ENCODE measurements at places on chromosomes 4 and X. TPM values are rescaled to one million over a fixed set of nuclear protein-coding genes. Genes with fewer than 3 reads are reported as not detected.
A peak's percentile ranks its signal among the peaks of the same experiment; 100 is the strongest.

GRCh38 chr4:121734571-121734970, 30.4 kb downstream of the SMIM43 start:
- DNase-seq = no peak

DNA sequence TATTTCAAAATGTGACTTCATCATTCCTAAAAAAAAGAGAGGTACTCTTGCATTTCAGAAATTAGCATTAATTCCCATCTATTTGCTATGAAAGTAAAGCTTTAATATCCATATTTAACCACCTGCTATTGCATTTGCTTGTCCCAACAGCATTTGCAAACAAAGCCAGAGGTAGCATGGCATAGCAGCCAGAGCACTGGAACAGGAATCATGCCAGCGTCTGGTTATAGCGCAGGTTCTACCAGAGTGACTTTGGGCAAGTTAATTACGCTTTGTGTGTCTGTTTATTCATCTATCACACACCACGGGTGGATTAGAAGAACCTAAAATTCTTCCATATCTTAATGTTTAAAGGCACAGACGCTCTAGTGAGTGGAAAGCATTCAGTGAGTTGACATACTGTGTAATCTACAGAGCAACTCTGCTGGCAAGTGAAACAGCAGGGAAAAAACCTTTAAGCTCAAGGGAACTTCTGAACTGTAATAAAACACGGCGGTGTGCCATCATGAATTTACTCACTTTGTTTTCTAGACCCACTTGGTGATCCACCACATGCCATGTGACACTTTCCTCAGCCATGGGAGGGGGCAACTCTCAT, 76.6 kb upstream of the QRFPR start:
- no peak for DNase-seq

GRCh38 chr4:95092766-95093165, 335.0 kb downstream of the BMPR1B start:
- DNase-seq = no peak

DNA sequence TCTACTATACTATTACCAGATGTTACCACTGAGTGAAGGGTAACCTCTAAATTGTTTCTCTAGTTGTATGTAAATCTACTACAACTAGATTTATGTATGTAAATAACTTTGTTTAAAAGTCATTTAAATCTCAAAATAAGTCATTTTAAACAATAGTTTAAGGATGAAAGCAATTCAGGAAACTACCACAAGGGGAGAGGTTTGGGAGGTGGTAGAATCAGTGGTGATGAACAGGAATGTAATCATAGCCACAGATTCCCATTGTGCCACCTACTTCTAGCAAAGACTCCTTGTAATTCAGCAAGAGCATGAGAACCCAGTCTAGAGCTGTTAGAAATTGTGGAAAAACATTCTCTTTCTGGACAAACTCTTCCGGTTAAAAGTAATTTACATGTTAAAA, 234.6 kb downstream of the SLC7A11 start:
- DNase-seq = no peak

DNA sequence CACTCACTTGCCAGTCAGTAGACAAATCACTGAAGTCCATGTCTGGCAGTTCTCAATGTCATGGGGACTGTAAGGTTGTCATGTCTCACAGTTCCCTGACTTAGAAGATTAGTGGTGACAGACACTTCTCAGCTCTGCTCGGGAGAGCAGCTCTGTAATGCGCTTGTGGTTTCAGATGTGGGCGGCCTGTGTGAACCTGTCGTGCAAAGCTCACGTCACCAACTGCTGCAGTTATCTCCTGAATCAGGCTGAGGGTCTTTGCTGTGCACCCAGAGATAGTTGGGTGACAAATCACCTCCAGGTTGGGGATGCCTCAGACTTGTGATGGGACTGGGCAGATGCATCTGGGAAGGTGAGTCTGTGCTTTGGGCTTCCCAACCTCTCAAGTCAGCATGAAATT, at the start of gene IL9R:
Gene IL9R, plus strand, starts transcription at position 261 of the 400 bp plus-strand sequence. Its CDS starts 64 bp downstream, at position 325.
- peak; percentile 74 for DNase-seq

DNA sequence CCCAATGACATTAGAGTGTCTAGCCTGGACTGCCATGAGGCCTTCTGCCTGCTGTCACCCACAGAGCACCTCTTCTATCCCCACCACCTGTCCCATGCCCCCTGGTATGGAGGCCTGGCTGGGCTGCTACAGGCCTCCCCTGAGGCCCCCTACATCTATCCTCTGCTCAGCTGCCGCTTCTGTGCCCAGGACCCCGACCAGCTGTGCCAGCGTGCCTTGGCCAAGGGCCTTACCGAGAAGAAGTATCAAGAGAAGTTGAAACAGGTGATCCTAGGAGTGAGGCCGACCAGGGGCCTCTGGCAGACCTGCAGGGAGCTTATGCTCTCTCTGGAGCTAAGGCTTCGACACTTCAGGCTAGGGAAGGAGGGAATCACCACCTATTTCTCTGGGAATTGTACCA, 21.7 kb upstream of the TECRL start:
- no peak for DNase-seq

- no peak for DNase-seq
Measured at GRCh38 chrX:135489542-135489941, 30.9 kb upstream of the INTS6L start.

DNA sequence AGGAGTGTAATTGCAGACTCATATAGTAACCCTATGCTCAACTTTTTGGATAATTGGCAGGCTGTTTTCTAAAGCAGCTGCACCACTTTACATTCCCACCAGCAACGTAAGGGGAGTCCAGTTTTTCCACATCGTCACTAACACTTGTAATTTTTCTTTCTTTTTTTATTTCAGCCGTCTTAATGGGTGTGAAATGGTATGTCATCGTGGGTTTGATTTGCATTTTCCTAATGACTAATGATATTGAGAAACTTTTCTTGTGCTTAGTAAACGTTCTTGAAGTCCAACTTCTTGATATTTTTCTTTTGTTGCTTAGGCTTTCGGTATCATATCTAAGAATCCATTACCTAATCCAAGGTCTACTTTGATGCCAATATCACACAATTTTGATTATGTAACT, 95.3 kb upstream of the IL1RAPL1 start:
- DNase-seq = no peak

DNA sequence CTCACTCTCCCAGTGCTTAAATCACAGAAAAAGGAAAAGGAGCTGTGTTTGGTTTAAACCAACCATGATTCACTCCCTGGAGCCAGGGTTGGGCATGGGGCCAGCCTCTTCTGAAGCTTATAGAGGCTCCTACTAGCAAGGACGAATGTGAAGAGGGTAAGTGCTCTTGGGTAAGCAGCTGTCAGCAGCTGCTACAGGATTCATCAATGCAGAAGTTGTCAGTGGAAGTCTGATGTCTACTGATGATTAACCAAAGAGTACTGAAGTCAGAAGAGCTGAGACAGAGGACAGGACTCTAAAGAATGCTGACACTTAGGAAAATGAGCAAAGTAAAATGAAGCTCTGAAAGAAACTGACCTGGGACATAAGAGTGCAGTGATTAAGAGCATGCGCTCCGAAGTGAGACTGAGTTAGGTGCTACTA, 32.7 kb upstream of the JADE1 start:
- no peak for DNase-seq

- no peak for DNase-seq
Measured at GRCh38 chr4:6195602-6196319, 4.6 kb downstream of the JAKMIP1 start.

DNA sequence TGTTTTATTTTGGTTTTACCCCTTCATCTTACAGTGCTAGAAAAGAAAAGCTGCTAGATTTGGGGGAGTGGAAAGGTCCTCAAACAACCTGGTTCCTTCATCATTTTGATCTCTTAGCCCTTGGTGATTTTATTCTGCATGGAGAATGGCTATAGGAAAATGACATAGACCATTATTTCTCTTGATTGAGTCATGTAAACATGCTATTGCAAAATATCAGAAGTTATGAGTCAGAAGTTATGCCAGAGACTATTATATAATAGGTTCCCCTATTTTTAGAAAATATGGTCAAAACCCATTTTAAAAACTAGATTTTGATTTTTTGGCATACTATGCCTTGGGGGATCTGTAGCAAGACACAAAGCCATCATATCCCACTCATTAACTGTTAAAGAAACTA, 83.7 kb upstream of the FAM9C start:
- no peak for DNase-seq

DNA sequence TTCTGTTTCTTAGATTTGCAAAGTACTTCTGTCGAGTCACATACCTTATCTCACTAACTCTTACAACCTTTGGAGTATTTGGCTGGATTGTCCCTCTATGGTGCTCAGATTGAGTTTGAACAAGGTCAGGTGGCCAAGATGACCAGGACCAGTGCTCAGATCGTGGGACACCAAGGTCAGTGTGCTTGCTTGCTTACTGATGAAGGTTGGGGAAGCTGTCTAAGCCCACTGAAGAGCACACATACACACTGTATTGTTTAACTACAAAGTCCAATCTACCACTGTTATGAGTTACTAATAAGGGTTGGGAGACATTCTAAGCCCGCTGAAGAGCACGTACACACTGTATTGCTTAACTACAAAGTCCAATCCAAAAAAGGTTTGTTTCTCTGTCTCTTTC, 53.7 kb downstream of the TAB3 start:
- no peak for DNase-seq

DNA sequence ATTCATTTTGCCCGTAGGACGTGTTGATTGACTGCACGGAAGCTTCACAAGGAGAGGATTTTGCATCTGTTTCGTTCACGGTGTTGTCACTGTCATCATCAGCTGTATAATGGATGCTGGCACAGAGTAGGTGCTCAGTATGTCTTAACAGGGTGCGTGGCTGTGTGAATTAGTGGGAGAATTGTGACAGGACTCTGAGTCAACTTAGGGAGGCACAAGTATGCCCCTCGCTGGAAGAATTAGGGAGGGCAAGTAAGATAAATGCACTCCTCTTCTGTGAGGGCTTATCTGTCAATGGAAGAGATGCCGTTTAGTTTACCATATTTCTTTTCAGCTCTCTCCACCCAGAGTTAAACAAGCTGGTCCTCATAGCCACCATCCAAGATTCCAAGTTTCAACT, 107.2 kb downstream of the TRIML1 start:
- DNase-seq = no peak

- no peak for DNase-seq
Measured at GRCh38 chr4:37659696-37660095, 26.5 kb downstream of the RELL1 start.

DNA sequence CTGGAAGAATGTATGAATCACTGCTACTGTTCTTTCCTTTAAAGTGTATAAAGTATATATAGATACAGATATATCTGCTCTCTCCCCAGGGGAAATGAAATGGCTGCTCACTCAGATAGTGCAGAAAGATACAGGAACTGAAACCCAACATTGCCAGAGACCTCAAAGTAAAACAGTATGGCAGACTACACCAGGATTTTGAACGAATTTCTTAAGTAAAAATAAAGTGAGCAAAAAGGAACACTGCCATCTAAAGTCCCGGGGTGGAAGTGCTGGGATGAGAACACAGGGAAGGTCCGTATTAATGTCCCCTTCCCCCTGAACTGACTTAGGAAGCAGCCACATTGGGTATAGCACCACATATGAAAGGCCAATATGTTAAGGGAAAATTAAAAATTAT, 93.4 kb downstream of the TMA16 start:
- no peak for DNase-seq

DNA sequence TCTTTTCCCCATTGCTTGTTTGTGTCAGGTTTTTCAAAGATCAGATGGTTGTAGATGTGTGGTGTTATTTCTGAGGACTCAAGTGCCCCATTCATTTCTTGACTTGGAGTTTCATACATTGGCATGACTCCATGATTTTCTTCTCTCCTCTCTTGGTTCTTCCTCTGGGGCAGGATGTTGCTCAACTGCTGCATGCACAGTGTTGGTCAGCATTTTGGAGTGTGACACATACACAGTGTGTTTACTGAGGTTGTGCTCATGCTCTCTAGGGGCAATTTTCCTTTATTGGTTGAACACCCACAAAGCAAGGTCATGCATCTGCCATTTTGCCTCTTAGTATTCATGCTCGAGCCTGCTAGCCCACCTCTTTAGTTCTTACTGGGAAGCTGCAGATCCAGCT, 1993.8 kb downstream of the ARAP2 start:
- no peak for DNase-seq

DNA sequence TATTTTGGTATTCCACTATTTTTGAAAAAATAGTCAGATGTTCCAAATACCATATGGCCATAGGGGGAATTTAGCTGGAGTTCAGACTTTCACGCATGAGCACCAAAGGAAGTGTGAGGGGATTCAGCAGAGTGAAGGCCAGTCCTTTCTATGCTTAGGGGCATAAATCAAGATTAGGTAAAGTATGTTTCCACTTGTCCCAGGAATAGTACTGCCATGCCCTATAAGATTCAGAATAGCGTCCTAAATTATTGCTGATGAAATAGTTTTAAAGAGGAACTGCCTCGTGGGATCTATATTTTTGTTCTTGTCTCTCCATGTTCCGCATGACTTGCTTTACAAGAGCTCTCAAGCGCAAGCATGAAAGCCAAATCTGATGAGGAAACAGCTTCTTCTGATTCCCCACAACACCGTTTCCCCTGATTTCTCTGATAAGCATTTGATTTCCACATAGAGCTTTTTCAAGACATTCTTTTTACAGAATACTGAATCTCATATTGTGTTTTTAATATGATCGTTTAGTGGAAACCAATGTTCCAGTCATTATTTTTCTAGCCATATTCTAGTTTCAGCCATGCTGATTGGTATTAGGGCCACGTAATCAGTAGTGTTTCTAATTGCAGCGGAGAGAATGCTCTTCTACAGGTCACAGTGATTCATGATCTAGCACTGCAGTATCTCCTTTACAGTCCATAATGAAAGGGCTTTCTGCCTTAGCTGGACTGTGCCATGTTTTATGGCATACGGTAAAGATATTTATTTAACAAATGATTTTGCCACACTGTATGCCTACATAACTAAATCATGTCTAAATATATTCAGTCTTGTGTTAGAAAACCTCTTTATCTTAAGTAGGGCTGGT, 492.3 kb downstream of the CENPC start:
- DNase-seq = no peak

GRCh38 chr4:156733582-156733981, 238.0 kb downstream of the PDGFC start:
- no peak for DNase-seq

DNA sequence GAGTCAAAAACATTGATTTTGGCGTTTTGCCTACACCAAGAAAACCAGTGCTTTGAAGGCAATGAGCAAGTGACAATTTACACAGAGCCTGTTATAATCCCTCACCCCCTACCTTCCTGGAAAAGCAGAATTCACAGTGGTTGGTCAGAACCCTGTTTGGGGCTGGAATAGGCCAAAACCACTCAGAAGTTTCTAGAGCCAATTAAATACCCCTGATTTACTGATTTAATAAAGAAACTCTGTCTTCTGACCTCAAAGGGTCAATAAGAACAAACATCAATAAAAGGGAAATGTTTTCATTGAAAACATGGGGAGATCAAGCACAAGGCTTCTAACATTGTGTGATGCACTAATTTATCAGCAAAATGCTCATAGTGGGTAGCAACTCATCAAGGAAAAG, 116.3 kb downstream of the UNC5C start:
- DNase-seq = no peak

Gene ASMT
- 1.1 TPM for total RNA-seq

Gene ENAM
- total RNA-seq = not detected

Gene ITM2A
- total RNA-seq = 98.1 TPM

Gene MED14
- 49.4 TPM for total RNA-seq

Gene C1QTNF7
- total RNA-seq = not detected

Gene RAB33A
- 29.6 TPM for total RNA-seq
